Frontal cortex (tissue), 4 donors: ENCODE measurements at places on chromosomes 16 and 17. TPM values are rescaled to one million over a fixed set of nuclear protein-coding genes. Genes with fewer than 3 reads are reported as not detected.

SNX20 gene
- total RNA-seq: under 0.01 TPM

ZFHX3 gene
- 4.9 TPM for total RNA-seq

CD68 gene
- 1.2 TPM for total RNA-seq

TPSD1 gene
- total RNA-seq: not detected

FOXF1 gene
- 0.41 TPM for total RNA-seq

ERCC4 gene
- total RNA-seq: 11.8 TPM

C17orf107 gene
- total RNA-seq: 2.4 TPM

P2RX1 gene
- total RNA-seq: not detected

MFSD11 gene
- 73.0 TPM for total RNA-seq

MT1E gene
- total RNA-seq: 5.7 TPM

ZPBP2 gene
- total RNA-seq: not detected

PDPR gene
- total RNA-seq: 8.6 TPM

GINS2 gene
- 4.9 TPM for total RNA-seq

LLGL2 gene
- 0.82 TPM for total RNA-seq

ARMC5 gene
- total RNA-seq: 10.6 TPM

CLEC19A gene
- total RNA-seq: under 0.01 TPM

GPR179 gene
- 1.2 TPM for total RNA-seq

TBX6 gene
- 0.41 TPM for total RNA-seq

FOXL1 gene
- total RNA-seq: 0.82 TPM

AURKB gene
- 3.7 TPM for total RNA-seq

ZNF689 gene
- 9.0 TPM for total RNA-seq

CCL2 gene
- 1.2 TPM for total RNA-seq

KCNJ2 gene
- 13.5 TPM for total RNA-seq

HOXB1 gene
- total RNA-seq: not detected

TBC1D3I gene
- under 0.01 TPM for total RNA-seq

OTOP2 gene
- not detected for total RNA-seq

HSF5 gene
- under 0.01 TPM for total RNA-seq

ZNF207 gene
- total RNA-seq: 80.7 TPM

LGALS9B gene
- not detected for total RNA-seq

KCNJ18 gene
- total RNA-seq: not detected

MT1F gene
- 1.2 TPM for total RNA-seq

SOX9 gene
- total RNA-seq: 7.7 TPM

HSD17B2 gene
- under 0.01 TPM for total RNA-seq

KRT28 gene
- not detected for total RNA-seq

ZFPM1 gene
- total RNA-seq: 1.2 TPM

CYGB gene
- 3.3 TPM for total RNA-seq

KRTAP2-1 gene
- total RNA-seq: not detected

TAT gene
- not detected for total RNA-seq
